SW480 (cell line): ENCODE measurements at places on chromosomes 5 and 9.

- no peak for DNase-seq
Observed at GRCh38 chr9:112032743-112033142, 136.1 kb downstream of the UGCG start.

DNA sequence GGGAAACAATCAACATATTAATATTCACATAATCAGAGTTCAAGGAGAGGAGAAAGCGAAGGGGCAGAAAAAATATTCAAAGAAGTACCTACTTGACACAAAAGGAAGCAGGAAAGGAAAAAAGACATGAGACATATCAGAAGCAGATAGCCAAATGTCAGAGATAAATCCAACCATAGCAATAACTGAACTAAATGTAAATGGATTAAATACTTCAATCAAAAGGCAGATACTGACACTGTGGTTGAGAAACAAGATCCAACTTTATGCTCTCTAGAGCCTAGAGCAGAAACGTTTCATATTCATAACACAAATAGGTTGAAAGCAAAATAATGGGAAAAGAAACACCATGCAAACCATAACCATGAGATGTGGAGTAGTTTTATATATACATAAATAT lies 9.0 kb downstream of the MRPS2 start:
- no peak for DNase-seq

- no peak for DNase-seq
Observed at GRCh38 chr9:137465000-137465719, 6.0 kb upstream of the NSMF start.

- no peak for DNase-seq
Observed at GRCh38 chr9:98462310-98462709, 206.9 kb upstream of the TBC1D2 start.

DNA sequence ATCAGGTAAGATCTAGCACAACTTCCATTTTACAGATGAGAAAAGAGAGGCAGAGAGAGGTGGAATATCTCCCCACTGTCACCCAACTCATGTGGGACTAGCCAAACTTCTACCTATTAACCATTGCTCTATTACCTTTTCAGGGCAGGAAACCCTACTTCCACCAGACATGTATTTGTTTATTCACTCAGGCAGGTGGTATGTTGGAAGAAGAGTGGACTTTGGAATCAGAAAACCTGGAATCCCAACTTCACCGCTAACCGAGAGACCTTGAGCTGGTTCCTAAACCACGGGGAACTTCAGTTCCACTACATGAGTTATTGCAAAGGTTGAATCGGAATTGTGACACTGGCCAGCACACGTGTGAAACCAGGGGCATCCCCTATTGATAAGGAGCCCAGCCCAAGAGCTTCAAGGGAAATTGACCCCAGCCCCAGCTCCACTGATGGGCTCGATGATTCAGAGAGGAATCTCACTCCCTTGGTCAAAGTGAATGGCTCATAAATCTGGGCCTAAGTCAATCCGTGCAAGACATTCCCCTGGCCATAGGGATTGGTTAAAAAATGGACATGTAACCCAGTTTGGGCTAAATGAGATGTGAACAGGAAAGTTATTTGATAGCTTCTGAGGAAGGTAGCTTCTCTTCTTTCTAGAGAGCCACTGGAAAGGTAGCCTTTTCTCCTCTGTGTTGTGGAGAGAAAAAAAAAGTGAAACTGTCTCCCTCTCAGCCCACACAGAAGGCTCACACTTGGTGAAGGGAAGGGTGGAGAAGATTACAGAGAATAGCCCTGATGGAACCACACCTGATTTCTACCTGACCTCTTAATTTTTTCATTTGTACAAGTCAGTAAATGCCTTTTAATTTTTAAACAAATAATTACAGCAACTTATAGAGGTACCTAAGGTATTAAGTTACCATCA lies 5.5 kb upstream of the GLIS3 start:
- peak; percentile 61 for DNase-seq

GRCh38 chr9:135229701-135230385 lies 142.4 kb downstream of the OLFM1 start:
- no peak for DNase-seq

DNA sequence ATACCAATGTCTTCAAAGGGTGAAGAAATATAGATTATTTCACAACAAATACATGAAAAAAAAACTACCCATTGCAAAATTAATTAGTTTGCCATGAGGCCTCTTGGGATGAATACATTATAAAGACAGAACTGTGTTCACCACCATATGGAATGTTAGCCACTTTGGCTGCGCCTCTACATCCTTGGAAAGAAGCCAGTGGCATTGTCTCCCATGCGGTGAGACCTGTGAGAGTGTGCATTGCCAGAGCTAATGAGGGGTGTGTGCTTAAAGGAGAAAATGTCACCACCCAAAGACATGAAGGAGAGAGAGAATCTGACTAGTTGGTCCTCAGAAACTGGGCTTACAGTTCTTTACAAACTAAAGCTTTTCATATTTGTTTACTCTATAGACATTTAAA lies 110.6 kb downstream of the PLPPR1 start:
- no peak for DNase-seq

DNA sequence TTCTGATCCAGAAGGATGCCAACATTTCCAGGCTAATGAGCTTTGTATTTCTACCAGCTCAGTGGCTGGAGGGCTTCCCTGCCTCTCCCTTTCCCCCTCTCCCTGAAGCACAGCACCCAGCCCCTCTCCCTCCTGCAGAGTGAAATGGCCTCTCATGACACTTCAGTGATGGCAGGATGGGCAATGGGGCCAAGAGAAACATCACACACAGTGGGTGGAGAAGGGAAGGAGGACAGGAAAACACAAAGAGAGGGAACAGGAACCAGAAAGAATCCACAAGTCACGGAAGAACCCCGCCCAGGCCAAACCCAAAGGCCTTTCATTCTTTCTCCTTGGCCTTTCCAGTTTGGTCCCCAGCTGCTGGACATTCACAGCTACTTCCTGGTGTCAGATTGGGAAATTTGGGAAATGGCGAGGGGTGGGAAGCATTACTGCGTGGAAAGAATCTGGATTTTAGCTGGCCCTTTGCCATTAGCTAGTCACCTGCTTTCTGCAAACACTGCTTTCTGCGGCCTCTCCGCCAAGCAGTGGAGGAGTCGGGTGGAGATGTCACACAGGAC lies 82.6 kb downstream of the GLDC start:
- no peak for DNase-seq

DNA sequence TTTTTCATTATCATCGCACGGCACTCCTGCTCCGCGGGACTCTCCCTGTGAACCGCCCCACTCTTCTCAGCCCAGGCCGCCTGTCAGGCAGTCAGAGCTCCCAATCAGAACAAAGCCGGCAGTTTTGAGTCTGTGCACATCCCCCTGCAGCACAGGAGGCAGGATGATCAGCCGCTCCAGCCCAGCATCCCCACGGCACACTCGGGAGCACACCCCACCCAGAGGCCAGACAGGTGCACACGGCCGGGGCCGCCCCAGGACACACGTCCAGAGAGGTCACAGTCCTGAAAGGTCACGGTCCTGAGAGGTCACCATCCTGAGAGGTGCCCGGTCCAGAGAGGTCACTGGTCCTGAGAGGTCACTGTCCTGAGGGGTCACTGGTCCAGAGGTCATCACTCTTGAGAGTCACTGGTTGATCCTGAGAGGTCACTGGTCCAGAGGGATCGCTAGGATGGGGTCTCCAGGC lies 8.4 kb downstream of the TPPP start:
- DNase-seq = no peak

DNA sequence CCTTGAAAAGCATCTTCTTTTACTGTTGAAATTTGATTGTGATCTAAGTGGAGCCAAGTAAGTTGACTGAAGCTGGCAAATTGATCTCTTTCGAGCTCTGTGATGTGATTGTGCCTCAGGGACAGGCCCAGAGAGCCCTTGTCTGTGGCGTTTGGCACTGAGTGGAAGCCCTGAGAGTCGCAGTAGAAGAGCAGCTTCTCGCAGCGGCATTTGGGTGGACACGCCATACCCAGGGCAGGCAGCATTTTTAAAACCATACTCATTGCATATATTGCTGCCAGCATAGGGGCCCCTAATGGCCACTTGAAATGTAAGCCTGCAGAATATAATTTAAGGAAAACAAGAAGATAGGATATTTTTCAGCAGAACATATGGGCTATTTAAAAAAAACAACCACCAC lies 894 bp downstream of the LRRTM2 start:
- no peak for DNase-seq

- DNase-seq = peak; percentile 14
Observed at GRCh38 chr9:12464910-12465512, 228.2 kb upstream of the TYRP1 start.

- no peak for DNase-seq
Observed at GRCh38 chr9:79432485-79432884, 139.3 kb upstream of the TLE4 start.

- DNase-seq = no peak
Observed at GRCh38 chr9:126578029-126578428, 35.7 kb upstream of the LMX1B start.

DNA sequence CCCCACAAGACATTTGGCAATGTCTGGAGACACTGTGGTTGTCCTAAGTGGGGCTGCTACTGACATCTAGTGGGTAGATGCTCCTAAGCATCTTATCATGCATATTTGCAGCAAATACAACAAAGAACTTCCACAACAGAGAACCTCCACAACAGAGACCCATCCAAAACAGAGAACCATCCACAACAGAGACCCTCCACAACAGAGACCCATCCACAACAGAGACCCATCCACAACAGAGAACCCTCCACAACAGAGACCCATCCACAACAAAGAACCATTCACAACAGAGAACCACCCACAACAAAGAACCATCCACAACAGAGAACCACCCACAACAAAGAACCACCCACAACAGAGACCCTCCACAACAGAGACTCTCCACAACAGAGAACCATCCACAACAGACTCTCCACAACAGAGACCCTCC lies 32.8 kb downstream of the ARPC5L start:
- DNase-seq = peak; percentile 33

DNA sequence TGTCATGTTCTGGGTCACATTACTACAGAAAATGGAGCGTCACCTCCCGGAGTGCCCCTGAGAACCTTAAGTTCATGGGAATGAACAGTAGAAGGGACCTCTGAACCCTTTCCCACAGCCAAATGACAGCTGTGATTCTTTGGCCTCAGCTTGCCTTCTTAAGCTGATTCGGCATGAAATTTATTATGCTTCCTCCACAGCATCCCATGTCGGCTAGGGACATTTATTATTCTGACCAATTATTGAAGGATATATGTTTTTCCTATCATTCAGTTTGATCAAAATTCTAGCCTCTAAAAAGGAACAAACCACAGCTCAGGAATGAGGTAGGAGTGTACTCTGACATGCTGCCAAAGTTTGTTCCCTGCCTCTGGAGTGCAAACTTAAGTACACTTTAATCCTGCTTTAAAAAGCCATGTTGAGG lies 440.6 kb downstream of the CETN3 start:
- DNase-seq = no peak

- DNase-seq = no peak
Observed at GRCh38 chr5:139306197-139306596, 12.7 kb downstream of the MATR3 start.

DNA sequence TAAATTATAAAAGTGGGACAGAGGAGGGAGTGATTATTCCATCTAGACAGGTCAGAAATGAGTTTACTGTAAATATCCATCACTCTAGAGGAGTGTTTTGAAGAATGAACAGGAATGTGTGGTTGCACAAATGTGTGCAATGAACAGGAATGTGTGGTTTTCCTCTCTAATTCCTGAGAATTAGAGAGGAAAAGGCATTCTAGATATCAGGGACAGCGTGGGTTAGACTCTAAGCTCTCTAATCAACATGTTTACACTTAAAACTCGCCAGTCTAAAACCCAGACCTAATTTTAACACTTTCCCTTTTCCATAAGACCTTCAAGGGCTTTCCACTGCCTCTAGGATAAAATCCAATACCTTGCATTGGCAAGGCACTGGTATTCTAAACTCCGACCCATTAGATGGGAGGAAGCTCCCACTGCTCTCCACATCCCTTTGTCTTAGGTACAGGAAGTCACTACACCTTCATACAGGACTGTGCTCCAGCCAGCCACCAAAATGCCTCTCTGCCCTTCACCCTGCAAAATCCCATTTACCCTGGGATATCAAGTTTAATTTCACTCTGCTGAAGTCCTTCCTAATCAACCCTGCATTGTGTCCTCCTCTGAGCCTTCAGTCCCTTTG lies 67.9 kb downstream of the NFIB start:
- DNase-seq = no peak

DNA sequence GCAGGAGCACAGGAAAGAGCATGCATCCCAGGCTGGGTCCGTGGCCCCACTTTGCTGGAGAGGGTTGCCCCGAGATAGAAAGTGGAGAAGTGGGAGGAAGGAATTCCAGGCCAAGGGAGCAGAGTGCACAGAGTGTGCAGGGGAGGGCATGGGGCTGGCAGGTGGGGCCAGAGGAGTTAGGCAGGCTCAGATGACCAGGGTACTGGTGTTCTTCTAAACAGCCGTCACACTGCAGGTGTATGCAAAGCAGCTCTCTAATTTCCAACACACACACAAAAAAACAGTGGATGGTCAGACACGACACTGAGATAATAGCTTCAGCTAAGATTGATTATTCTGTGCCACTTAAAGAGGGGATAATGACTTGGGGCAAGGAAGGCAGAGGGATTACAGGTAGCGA lies 212.2 kb downstream of the MTRR start:
- no peak for DNase-seq

DNA sequence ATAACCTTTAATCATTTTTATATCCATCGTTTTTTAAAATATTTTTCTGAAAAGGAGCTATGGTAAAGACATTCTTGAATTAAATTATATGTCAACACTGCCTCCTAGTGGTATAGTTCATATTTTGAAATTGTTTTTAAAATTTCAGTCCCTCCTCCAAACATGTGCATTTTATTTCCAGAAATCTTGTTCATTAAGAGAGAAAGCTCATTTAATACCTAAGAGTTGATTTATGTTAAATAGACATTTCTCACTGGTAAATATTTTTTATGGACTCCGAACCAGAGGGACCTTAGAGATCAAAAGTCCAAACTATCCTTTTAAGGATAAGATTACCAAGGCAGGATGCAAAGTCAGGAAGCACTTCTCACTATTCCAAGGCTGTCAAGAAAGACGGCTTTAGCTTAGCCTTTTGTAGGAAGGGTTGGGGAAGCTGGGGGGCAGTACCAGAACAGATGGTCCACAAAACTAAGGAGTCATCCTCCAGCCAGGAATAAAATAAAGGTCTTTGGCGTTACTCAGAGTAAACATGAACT lies 21.6 kb downstream of the BHMT start:
- DNase-seq = peak; percentile 50

GRCh38 chr9:83670381-83670780 lies 37.4 kb downstream of the UBQLN1 start:
- DNase-seq = no peak

DNA sequence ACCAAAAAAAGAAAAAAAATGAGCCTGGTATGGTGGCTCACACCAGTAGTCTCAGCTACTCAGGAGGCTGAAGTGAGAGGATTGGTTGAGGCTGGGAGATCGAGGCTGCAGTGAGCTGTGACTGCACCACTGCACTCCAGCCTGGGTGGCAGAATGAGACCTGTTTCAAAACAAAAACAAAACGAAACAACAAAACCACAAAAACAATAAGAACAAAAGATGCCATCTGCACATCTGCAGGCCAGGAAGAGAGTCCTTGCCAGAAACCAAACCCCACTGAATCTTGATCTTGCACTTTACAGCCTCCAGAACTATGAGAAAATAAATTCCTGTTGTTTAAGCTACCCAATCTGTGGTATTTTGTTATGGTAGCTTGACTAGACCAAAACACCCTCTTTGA lies 207.7 kb downstream of the YTHDC2 start:
- no peak for DNase-seq
